ENCODE measurements at places on chromosomes 4 and X. TPM values are rescaled to one million over a fixed set of nuclear protein-coding genes. Genes with fewer than 3 reads are reported as not detected.

GRCh38 chr4:40003986-40004385 lies 26.3 kb upstream of the PDS5A start:
- no peak for DNase-seq

DNA sequence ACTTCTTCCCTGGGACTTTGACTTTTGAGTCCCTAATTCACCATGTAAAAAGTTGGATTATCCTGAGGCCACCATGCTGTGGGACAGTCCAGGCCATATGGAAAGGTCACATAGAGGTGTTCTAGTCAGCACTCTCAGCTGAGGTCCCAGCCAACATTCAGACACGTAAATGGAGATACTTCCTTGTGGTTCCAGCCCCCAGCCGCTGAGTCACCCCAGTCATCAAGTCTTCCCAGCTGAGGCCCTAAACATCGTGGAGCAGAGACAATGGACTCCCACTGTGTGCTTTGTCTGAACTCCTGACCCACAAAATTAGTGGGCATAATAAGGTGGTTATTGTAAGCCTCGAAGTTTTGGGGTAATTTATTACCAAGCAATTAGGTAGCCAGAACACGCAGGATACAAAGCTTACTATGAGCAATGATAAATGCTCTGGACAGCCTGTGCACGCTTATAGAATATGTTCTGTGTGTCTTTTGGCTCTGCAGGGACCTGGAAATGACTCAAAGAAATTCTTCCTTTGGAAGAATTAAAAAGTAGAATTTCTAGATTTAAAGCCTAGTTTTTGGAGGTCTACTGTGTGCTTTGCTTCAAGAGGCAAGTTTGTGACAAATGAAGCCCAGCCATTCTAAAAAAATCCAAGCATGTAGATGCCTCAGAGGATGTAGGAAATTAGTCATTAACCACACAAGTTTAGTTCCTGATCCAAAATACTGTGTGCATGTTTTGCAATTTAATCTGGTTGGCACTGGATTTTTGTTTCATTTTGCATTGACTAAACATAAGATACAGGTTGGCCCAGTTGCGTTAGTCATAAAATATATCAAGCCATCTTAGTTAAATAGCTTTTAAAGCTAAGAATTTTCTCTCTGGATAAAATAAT lies 33.2 kb upstream of the SLC9A7 start:
- DNase-seq, result peak; percentile 16

The RNF175 gene
- 5.4 TPM for total RNA-seq

DNA sequence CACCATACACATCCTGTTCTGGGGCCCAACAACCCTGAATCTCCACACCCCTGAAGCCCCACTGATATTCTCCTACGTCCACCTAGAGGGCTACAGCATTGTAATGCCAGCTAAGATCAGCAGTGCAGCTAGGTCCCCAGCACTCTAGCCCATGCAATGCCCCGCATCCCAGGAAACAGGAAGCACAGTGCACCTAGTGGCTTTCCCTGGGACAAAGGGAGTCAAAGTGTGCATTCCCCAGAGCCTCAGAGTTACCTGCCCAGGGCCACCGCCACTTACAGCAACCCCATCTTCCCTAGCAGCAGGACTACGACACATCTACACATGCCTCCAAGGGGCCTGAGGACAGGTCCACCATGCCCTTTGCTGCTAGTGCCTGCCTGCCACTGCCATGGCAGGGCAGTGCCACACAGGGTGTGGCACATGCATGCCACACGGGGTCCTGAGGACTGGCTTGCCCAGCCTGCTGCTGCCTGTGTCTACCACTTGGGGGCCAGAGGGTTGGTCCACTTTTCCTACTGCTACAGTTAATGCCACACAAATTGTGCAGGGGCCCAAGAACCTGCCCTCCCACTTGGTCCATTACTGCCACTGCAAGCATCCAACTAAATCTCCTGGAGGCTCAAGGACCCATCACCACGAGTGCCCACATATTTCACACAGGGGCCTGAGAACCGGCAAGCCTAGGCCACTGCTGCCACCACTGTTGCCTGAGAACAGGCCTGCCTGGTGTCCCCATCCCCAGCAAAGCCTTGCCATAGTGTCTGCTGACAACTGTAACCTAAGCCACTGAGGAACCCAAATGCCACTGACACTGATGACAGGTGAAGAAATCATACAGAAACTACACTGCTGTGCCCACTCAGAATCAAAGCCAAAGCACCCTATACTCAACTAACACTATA lies 23.7 kb downstream of the TLR6 start:
- DNase-seq, result peak; percentile 17

- DNase-seq, result no peak
Measured at GRCh38 chr4:16659079-16659478, 239.4 kb downstream of the LDB2 start.

DNA sequence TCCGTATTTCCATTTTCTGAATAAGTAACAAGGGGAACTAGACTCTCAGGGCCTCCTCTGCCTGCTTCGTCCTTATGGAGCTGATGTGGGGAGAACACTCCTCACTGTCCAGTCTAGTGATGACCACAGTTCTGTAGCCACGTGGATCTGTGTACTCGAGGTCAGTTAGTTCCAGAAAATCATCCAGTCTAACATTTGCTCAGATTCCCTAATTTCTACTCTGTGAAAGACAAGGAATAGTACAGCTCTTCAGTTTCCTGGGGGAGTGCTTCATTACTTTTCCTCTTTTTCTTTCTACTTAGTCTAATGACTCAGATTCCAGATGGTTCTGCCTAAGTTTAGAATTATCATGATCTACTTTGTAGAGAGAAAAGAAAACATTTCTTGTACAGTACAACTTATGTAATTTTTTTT lies 82.6 kb downstream of the SORBS2 start:
- DNase-seq, result no peak

All from WTC11 (cell line).